ENCODE measurements at places on chromosomes 6 and 20.

GRCh38 chr6:9233226-9233625, 797.9 kb upstream of the SLC35B3 start:
- no peak for DNase-seq
- no peaks in the 10 kb centered on the region for H3K4me1 ChIP-seq
- H3K27ac ChIP-seq, result no peak overlapping the region

- no peaks in the 10 kb centered on the region for H3K4me1 ChIP-seq
- DNase-seq, result no peak
- H3K36me3 ChIP-seq, result no peaks in the 10 kb centered on the region
Measured at GRCh38 chr20:19867940-19868371, 109.9 kb downstream of the RIN2 start.

GRCh38 chr20:1820138-1821079, 74.8 kb upstream of the SIRPA start:
- no peak overlapping the region for H3K27ac ChIP-seq
- H3K27me3 ChIP-seq, result no peaks in the 10 kb centered on the region
- no peaks in the 10 kb centered on the region for H3K36me3 ChIP-seq
- peaks cover 2% of the 10 kb centered on the region for H3K4me1 ChIP-seq

GRCh38 chr20:846894-847278, 13.4 kb downstream of the FAM110A start:
- no peaks in the 10 kb centered on the region for H3K36me3 ChIP-seq
- H3K27me3 ChIP-seq, result no peaks in the 10 kb centered on the region
- H3K27ac ChIP-seq, result no peak overlapping the region
- H3K4me1 ChIP-seq, result peaks cover 4% of the 10 kb centered on the region

GRCh38 chr20:57986666-57987065, 241.8 kb downstream of the ANKRD60 start:
- H3K27ac ChIP-seq, result no peak overlapping the region
- no peak overlapping the region for H3K4me3 ChIP-seq
- no peaks in the 10 kb centered on the region for H3K27me3 ChIP-seq
- no peaks in the 10 kb centered on the region for H3K36me3 ChIP-seq
- H3K4me1 ChIP-seq, result no peaks in the 10 kb centered on the region

DNA sequence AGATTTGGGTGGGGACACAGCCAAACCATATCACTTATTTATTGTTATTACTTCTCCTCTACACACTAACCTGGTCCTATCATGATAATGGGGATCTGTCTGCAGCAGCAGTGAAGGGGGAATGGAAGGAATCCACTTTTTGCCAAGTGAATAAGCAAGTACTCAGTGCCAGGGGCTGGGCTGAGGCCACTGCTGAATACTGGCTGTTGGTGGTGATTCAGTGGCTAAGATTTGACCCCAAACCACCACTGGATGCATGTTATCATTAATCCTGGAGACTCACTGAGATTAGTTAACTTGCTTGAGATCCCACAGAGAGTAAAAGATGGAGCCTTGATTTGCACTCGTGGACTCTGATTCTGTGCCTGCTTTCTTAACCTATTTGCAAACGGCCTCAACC, 127.7 kb downstream of the TSHZ2 start:
- no peak overlapping the region for H3K27ac ChIP-seq
- no peaks in the 10 kb centered on the region for H3K27me3 ChIP-seq
- no peaks in the 10 kb centered on the region for H3K36me3 ChIP-seq
- no peak overlapping the region for H3K4me3 ChIP-seq

DNA sequence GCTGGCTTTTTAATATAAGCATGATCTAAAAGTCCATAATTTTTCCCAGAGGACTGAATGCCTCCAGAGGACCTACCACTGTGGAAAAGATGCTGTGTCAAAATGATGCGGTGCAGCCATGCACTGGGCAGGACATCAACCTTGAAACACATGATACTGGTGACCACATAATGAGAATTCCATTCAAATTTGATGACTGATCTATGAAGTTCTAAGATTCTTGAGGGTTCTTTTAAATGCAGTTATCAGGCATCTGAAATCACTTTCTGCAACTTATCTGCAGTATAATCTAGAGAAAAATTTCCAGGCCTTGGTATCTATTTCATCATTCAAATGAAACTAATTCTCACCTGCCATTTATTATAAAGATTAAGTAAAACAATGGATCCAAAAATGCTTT, 15.0 kb upstream of the MARCKS start:
- DNase-seq, result no peak
- no peaks in the 10 kb centered on the region for H3K4me1 ChIP-seq
- no peak overlapping the region for H3K4me3 ChIP-seq
- H3K27ac ChIP-seq, result no peak overlapping the region

GRCh38 chr6:143279385-143279784, 171.1 kb downstream of the ADAT2 start:
- H3K27ac ChIP-seq, result no peak overlapping the region
- no peak overlapping the region for H3K4me3 ChIP-seq
- no peaks in the 10 kb centered on the region for H3K36me3 ChIP-seq
- H3K27me3 ChIP-seq, result no peaks in the 10 kb centered on the region
- no peak for DNase-seq
- peaks cover 3% of the 10 kb centered on the region for H3K4me1 ChIP-seq

DNA sequence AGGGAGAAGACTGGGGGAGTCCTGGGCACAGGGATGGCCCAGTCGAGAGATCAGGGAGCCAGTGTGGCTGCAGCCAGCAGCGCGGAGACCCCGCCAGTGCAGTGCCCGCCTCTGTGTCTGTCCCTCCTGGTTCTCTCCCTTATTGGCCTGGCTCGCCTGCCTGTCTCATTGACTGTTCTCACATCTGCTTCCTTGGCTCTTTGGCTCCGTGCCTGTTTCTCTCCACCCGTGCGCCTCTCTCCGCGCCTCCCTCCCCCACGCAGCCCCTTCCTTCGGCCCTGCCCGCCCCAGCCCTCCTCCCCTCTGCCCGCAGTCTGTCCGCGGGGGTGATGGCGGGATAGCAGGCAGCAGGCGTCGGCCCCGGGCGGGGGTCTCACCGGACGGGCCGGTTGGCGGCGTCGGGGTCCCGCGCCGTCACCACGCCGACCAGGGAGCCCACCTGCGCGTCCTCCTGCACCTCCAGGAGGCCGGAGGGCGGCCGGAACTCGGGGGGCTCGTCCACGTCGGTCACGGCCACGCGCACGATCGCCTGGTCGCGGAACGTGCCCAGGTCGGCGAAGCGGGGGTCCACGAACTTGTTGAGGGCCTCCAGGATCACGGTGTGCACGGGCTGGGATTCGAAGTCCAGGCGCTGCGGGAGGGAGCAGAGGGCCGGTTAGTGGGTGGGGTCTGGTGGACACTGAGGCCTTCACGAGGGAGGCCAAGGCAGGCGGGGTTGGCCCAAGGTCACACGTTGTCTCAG, 92.0 kb downstream of the CD40 start:
- H3K27me3 ChIP-seq, result no peaks in the 10 kb centered on the region
- peaks cover 5% of the 10 kb centered on the region for H3K4me1 ChIP-seq
- DNase-seq, result peak; percentile 52
- no peak overlapping the region for H3K27ac ChIP-seq

DNA sequence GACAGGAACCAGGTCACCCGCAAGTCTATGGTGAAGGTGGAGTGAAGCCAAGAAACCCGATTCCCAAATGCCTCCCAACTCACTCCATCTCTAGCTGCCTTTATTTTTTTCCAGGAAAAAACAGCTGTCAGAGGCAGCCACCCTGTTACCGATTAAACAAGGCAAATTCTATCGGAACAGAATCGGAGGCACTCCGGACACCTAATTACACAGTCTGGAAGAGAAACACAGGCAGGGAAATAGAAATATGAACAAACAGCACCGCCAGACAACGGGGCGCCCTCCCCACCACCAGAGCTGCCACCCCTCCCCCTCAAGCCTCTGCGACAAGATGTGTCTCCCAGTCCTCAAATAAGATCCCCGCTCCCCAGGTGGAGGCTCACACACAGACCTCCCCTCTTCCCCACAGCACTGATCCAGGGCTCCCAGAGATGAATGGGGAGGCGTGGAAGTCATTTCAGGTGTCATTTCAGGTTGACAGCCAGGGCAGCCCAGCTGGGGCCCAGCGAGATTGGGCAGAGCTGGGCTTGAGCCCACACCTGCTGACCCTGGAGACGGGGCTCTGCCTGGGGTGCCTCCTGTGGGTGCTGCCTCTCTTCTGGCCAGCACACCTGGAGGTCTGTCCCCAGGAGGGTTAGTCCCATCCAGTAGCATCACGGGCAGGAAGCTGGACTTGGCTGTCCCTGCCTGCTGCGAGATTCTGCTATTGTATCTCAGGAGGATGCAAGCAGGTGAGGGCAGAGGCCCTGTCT, 19.8 kb upstream of the VSTM2L start:
- peaks cover 2% of the 10 kb centered on the region for H3K4me1 ChIP-seq
- H3K27ac ChIP-seq, result no peak overlapping the region
- H3K4me3 ChIP-seq, result no peak overlapping the region
- no peak for DNase-seq
- no peaks in the 10 kb centered on the region for H3K27me3 ChIP-seq

DNA sequence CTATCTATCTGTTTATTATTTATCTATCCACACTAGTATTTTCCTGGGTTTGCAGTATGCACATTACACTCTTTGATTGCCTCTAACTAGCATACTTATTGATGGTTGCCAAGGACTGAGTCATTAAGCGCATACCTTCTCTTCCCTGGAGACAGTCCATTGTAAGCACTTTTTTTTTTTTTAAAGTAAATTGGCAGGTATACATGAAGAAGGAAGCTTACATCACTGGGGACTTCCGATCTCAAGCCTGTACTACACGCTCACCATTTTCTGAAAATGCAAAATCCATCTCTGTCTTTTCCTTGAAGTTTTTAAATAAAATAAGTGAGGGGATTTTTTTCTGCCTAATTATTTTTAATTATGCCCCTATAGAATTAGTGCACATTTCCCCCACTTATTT, 63.5 kb downstream of the HMGN3 start:
- H3K27ac ChIP-seq, result no peak overlapping the region
- H3K27me3 ChIP-seq, result no peaks in the 10 kb centered on the region
- H3K36me3 ChIP-seq, result no peaks in the 10 kb centered on the region
- H3K4me3 ChIP-seq, result no peak overlapping the region
- no peaks in the 10 kb centered on the region for H3K4me1 ChIP-seq

GRCh38 chr6:148231572-148231971, 111.1 kb upstream of the SASH1 start:
- H3K27me3 ChIP-seq, result no peaks in the 10 kb centered on the region
- H3K4me1 ChIP-seq, result no peaks in the 10 kb centered on the region
- DNase-seq, result no peak
- H3K36me3 ChIP-seq, result no peaks in the 10 kb centered on the region
- no peak overlapping the region for H3K27ac ChIP-seq
- no peak overlapping the region for H3K4me3 ChIP-seq

GRCh38 chr6:135212020-135212806, 31.1 kb downstream of the MYB start:
- no peaks in the 10 kb centered on the region for H3K36me3 ChIP-seq
- H3K27me3 ChIP-seq, result no peaks in the 10 kb centered on the region
- no peaks in the 10 kb centered on the region for H3K4me1 ChIP-seq
- no peak overlapping the region for H3K27ac ChIP-seq

- H3K27ac ChIP-seq, result no peak overlapping the region
- no peak overlapping the region for H3K4me3 ChIP-seq
- H3K27me3 ChIP-seq, result no peaks in the 10 kb centered on the region
- no peaks in the 10 kb centered on the region for H3K4me1 ChIP-seq
- no peak for DNase-seq
Measured at GRCh38 chr6:3857468-3858456, 8.6 kb downstream of the FAM50B start.

DNA sequence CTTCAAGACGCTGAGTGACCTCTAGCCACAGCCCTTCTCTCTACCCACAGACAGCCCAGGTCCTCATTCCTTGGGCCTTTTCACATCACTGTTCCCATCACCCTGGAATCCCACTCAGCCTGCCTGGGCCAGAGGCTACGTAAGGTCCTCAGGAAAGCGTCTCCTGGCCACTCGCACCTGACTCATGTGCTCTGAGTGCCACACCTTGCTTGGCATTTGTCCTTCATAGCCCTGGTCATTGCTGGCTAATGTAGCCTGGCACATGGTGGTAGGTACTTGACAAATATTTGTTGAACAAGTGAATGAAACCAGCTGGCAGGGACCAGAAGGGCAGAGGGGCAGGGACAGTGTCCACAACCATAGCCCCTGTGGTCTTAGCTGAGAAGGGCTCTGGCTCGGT, 50.6 kb upstream of the FANCE start:
- H3K27me3 ChIP-seq, result no peaks in the 10 kb centered on the region
- H3K4me3 ChIP-seq, result no peak overlapping the region
- H3K27ac ChIP-seq, result no peak overlapping the region
- H3K36me3 ChIP-seq, result no peaks in the 10 kb centered on the region

DNA sequence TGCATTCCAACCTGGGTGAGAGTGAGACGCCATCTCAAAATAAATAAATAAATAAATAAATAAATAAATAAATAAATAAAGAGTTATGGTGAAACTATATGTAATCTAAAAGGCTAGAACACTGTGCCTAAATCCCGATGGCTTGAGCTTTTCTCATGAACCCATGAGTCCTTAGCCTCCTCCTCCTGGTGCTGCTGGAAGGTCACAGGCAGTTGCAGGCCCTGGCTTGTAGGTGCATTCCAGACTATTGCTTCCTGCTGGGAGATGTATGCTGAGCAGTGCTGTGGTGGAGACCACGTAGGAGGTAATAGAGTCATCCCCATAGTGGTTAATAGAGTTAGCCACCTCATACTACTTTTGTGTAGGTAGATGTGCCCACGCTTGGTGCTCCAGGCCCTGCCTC, 12.5 kb downstream of the PTK7 start:
- peaks cover 5% of the 10 kb centered on the region for H3K4me1 ChIP-seq
- no peak overlapping the region for H3K27ac ChIP-seq
- no peaks in the 10 kb centered on the region for H3K36me3 ChIP-seq
- DNase-seq, result no peak

GRCh38 chr6:166830185-166830890, 126.0 kb downstream of the RNASET2 start:
- no peak for DNase-seq
- no peak overlapping the region for H3K4me3 ChIP-seq
- H3K4me1 ChIP-seq, result no peaks in the 10 kb centered on the region
- no peaks in the 10 kb centered on the region for H3K36me3 ChIP-seq

DNA sequence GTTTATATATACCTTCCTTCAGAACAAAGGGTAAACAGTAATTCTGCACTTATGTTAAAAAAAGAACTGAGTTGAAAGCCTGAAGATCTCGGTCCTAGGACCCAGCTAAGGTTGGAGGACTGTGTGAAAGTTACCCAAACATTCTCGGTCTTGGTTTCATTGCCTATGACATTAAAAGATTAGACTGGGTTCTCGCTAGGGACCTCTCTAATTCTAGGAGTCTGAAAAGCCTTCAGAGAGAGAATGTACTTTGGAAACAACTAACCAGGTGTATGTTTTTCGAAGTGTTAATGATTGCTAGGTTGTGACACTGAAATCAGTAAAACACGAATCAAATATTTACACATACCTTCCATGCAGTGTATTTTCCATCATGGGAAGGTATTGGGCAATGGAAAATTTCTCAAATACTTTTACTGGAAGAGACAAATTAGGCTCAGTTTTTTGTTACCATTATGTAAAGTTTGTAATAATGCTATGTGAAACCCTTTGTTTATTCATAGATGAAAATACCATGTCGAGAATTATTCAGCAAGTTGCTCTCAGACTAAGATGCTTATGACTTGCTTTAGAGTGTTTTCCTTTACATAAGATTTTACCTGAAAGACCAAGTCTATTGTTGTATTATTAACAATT, 113.7 kb upstream of the LOC128125822 start:
- H3K36me3 ChIP-seq, result no peaks in the 10 kb centered on the region
- H3K27ac ChIP-seq, result no peak overlapping the region
- no peaks in the 10 kb centered on the region for H3K27me3 ChIP-seq
- H3K4me1 ChIP-seq, result no peaks in the 10 kb centered on the region
- H3K4me3 ChIP-seq, result no peak overlapping the region
- DNase-seq, result no peak

- no peaks in the 10 kb centered on the region for H3K36me3 ChIP-seq
- DNase-seq, result no peak
- no peaks in the 10 kb centered on the region for H3K4me1 ChIP-seq
- H3K4me3 ChIP-seq, result no peak overlapping the region
- no peak overlapping the region for H3K27ac ChIP-seq
Measured at GRCh38 chr6:29071831-29072723, 15.0 kb downstream of the OR2B3 start.
